ENCODE measurements at places on chromosomes 1 and 21.

DNA sequence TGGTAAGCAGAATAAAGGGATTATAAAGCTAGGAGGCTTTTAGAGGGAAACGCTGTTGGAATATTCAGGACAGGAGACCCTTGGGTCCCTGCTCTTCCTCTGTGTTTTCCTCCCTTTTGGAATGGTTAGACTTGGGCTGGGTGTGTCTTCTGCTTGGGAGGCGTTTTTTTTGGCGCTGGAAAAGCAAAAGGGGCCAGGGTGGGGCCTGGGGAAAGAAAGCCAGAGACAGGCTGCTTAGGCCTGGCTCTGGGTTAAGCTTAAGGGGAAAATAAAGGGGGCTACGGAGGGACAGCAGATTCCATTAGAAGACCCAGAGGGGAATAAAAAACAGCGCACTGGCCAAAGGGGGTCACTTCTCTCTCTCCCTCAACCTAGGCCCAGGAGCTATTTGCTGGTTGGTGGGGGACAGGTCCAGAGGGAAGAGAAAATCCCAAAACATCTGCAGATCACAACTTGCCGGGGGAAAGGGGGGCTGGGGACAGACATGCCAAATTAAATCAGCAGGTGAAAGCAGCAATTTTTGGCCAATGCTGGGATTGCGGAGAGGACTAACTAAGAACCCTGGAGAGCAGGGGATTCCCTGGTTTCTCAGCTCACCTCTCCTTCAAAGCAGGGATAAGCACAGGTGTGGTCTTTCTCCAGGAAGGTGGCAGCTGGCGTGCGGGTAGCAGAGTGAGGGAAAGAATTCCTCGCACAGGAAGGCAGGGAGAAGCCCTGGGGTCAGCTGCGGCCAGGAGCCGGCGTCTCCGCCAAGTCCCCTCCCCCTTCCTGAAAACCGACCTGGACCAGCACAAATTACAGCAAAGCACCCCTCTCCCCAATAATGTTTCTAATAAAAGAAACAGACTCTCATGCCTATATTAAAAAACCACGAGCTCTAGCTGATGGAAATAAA, 82.2 kb upstream of the AK4 start:
- DNase-seq, result no peak

GRCh38 chr1:78587211-78587610, 33.0 kb upstream of the IFI44L start:
- DNase-seq, result no peak

DNA sequence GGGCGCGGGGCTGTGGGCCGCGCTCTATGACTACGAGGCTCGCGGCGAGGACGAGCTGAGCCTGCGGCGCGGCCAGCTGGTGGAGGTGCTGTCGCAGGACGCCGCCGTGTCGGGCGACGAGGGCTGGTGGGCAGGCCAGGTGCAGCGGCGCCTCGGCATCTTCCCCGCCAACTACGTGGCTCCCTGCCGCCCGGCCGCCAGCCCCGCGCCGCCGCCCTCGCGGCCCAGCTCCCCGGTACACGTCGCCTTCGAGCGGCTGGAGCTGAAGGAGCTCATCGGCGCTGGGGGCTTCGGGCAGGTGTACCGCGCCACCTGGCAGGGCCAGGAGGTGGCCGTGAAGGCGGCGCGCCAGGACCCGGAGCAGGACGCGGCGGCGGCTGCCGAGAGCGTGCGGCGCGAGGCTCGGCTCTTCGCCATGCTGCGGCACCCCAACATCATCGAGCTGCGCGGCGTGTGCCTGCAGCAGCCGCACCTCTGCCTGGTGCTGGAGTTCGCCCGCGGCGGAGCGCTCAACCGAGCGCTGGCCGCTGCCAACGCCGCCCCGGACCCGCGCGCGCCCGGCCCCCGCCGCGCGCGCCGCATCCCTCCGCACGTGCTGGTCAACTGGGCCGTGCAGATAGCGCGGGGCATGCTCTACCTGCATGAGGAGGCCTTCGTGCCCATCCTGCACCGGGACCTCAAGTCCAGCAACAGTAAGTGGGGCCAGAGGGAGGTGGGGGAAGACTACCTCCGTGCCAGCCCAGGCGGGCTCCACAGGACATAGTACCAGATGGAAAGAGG, 808 bp downstream of the MAP3K21 start:
- no peak for DNase-seq

DNA sequence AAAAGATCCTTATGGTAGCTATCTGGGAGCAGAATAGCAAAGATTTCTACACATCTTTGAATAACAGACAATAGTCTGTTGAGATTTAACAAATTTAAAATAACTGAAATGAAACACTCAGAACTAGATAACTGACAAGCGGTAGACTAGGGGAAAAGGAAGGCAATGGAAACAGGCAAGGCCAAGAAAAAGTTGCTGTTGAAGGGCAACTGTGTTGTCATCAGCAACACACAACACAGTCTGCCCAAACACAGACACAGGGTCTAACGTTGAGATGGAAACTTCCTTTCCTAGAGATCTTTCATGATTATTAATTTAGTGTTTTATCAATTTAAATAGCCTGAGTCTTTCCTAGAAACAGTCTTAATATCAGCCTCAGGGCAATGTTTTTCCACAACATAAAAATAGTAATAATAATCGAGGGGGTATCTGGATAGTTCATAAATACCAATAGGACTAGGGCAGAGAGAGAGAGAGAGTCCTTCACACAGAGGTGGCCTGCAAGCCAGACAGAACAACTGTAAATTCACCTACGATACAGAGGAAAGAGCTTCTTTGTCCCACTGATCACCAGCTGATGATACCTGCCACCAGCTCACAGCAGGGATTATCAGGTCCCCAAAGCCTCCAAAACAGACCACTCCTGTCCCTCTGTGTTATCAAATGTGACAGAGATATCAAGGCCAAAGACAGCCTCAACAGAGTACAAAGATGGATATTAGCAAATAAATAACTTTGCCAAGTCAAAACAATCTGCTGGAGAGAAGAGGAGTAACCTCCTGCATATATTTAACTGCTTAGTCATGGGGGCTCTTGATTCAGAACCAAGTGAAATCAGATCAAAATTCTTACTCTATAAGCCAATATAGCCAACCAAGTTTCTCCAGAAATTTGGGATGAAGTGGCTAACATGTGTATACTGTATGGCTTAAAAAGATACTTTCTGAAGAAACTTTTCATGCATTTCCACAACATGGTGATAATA, 245.3 kb downstream of the SLC45A1 start:
- DNase-seq, result no peak
